H9 (cell line): ENCODE measurements at places on chromosomes 11 and 22.

GRCh38 chr22:23218867-23219251, 38.5 kb downstream of the BCR start:
- H3K4me1 ChIP-seq: peaks cover 19% of the 10 kb centered on the region; the same call in 1 of the 2 replicates
- H3K36me3 ChIP-seq: no peaks in the 10 kb centered on the region; the same call in 1 of the 2 replicates
- no peak overlapping the region for H3K27ac ChIP-seq
- no peaks in the 10 kb centered on the region for H3K27me3 ChIP-seq
- no peak overlapping the region; the same call in 1 of the 2 replicates for H3K4me3 ChIP-seq

GRCh38 chr11:73465871-73466270, 89.7 kb downstream of the RELT start:
- no peak for DNase-seq
- H3K4me3 ChIP-seq: no peak overlapping the region
- H3K27me3 ChIP-seq: no peaks in the 10 kb centered on the region
- no peaks in the 10 kb centered on the region for H3K4me1 ChIP-seq
- H3K27ac ChIP-seq: no peak overlapping the region

DNA sequence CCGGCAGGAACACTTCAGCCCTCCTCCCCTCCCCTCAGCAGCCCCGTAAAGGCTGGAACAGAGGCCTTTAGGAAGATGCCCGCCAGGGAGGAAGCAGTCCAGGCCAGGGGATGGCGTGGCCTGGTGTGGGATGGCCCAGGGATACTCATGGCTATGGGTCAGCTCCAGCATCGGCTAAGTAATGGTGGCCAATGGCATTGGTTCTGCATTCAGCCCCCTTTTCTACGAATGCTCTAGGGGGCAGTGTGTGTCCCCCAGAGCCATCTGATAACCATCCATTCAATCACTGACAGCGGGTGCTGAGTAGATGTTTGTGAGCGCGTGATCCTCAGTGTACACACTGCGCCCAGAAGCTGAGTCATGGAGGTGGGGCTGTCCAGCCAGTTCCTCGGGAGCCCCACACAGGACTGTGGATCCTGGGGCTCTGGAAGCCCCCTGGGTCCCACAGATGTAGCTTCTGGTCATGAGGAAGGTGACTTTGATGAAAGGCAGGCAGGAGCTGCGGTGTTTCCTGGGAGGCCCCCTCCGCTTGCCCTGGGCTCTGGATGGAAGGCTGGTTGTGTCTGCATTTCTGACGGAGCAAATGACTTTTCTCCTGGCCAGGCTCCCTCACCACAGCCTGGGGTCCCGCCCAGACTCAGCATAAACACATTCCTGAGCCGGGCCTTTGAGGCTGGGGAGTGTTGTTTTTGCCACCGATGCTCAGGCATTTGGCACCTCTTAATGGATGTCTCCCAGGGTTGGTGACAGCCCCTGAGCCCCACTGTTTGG, 46.5 kb downstream of the FBLN1 start:
- H3K36me3 ChIP-seq: peaks cover 42% of the 10 kb centered on the region
- DNase-seq: no peak
- no peak overlapping the region for H3K27ac ChIP-seq
- H3K4me3 ChIP-seq: no peak overlapping the region
- no peaks in the 10 kb centered on the region for H3K27me3 ChIP-seq
- H3K4me1 ChIP-seq: no peaks in the 10 kb centered on the region

DNA sequence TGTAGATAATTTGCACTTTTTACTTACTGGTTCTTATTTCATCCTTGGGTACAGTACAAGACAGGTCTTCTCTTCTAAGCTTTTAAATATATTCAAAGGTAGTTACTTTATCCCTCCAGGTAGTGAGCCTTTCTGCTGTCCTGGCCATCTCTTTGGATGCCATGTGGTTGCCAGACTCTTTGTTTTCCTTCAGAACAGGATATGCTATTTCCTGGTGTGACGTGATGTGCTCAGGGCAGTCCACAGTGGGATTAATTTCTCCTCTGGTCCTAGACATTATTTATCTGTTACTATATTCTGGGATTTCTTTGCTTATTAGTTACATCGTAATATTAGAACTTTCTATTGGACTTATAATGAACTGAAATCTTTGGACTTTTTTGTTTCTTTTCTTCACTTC, 63.7 kb downstream of the PPP6R3 start:
- H3K4me3 ChIP-seq: no peak overlapping the region
- no peaks in the 10 kb centered on the region for H3K27me3 ChIP-seq
- H3K4me1 ChIP-seq: 0 out of 2 replicates have a peak, but pooled peaks cover 9% of the 10 kb centered on the region
- peaks cover 89% of the 10 kb centered on the region for H3K36me3 ChIP-seq
- no peak for DNase-seq
- no peak overlapping the region for H3K27ac ChIP-seq

GRCh38 chr11:22304337-22304961, 33.7 kb upstream of the SLC17A6 start:
- no peaks in the 10 kb centered on the region for H3K36me3 ChIP-seq
- H3K27me3 ChIP-seq: no peaks in the 10 kb centered on the region
- no peak for DNase-seq
- no peaks in the 10 kb centered on the region for H3K4me1 ChIP-seq
- no peak overlapping the region for H3K27ac ChIP-seq

DNA sequence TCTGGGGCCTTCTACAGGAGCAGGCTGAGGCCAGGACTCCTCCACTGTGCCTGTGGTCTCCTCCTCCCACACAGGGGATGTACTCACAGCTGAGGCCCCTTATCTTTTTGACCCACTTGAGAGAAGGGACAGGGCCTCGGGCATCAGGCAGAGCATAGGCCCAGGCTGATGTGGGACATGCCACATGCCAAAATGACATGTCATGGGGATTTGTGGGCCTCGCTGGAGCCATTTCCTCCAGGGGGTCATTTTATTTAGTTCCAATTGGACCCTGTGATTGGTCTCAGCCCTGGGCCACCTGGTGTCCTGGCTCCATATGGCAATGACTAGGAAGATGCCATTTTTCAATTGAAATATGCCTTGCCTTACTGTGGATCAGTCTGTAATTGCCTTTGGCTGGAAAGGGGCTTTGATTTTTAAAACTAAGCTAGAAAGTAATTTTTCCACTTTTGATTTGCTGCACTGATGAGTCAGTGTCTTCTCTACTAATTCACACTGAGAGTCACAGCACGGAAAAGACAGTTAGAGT, 171.1 kb upstream of the NAV2 start:
- H3K4me1 ChIP-seq: no peaks in the 10 kb centered on the region
- no peak overlapping the region for H3K4me3 ChIP-seq
- no peak overlapping the region for H3K27ac ChIP-seq
- H3K27me3 ChIP-seq: no peaks in the 10 kb centered on the region
- DNase-seq: no peak
- no peaks in the 10 kb centered on the region for H3K36me3 ChIP-seq

- H3K4me3 ChIP-seq: peak overlapping the region; percentile 75
- H3K4me1 ChIP-seq: no peaks in the 10 kb centered on the region; the same call in 1 of the 2 replicates
- no peaks in the 10 kb centered on the region for H3K27me3 ChIP-seq
- H3K36me3 ChIP-seq: no peaks in the 10 kb centered on the region; the same call in 1 of the 2 replicates
- DNase-seq: no peak
Measured at GRCh38 chr11:63670096-63670432, 1.1 kb downstream of the ATL3 start.

DNA sequence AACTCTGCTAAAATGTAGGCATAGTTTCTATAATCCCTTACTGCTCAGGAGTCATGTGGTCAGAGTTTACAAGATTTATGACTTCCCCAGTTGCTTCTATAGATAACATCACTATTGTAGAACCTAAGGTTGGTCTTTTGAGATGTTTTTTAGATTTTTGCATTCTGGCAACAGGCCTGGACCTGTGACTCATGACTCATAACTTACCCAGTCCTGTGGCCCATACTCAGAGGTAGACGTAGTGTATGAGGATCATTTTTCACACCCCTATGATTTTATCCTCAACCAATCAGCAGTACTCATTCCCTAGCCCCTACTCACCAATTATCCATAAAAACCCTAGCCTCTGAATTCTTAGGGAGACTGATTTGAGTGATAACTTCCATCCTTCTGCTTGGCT, 384.4 kb upstream of the DDI1 start:
- no peaks in the 10 kb centered on the region for H3K4me1 ChIP-seq
- H3K4me3 ChIP-seq: no peak overlapping the region
- peaks cover 25% of the 10 kb centered on the region for H3K36me3 ChIP-seq
- no peaks in the 10 kb centered on the region for H3K27me3 ChIP-seq
- no peak overlapping the region for H3K27ac ChIP-seq
- no peak for DNase-seq

DNA sequence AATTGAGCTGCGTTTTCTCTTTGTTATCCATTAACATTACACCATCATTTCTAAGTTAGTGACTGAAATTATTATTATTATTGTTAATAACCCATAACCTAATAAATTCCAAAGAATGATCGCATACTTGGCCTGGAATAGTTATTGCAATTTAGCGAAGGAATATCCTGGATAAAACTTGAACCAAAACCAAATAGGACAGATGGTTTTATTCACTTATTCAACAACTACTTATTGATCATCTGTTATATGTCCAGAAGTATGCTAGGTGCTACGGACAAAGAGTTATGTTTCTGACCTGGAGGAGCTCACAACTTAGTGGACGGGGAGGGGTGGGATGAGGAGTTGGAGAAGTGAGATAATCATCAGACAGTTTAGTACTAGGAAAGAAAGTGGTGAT, 44.8 kb upstream of the ARHGAP20 start:
- H3K27me3 ChIP-seq: no peaks in the 10 kb centered on the region
- DNase-seq: no peak
- H3K4me3 ChIP-seq: no peak overlapping the region
- no peak overlapping the region for H3K27ac ChIP-seq

GRCh38 chr11:1747753-1748635, 2.4 kb downstream of the IFITM10 start:
- no peak for DNase-seq
- no peak overlapping the region for H3K27ac ChIP-seq
- H3K4me1 ChIP-seq: no peaks in the 10 kb centered on the region; the same call in 1 of the 2 replicates
- H3K27me3 ChIP-seq: peaks cover 16% of the 10 kb centered on the region; the same call in 1 of the 2 replicates

- H3K4me3 ChIP-seq: no peak overlapping the region
- no peak overlapping the region for H3K27ac ChIP-seq
- H3K27me3 ChIP-seq: no peaks in the 10 kb centered on the region
- H3K36me3 ChIP-seq: peaks cover 11% of the 10 kb centered on the region
Measured at GRCh38 chr22:40862537-40862936, 624 bp upstream of the DNAJB7 start.

- peaks cover 13% of the 10 kb centered on the region for H3K36me3 ChIP-seq
- H3K27me3 ChIP-seq: no peaks in the 10 kb centered on the region
- no peaks in the 10 kb centered on the region for H3K4me1 ChIP-seq
- DNase-seq: no peak
Measured at GRCh38 chr11:66844496-66845142, 1.4 kb downstream of the RCE1 start.

GRCh38 chr11:69067200-69067599, 18.5 kb downstream of the TPCN2 start:
- DNase-seq: no peak
- no peaks in the 10 kb centered on the region for H3K4me1 ChIP-seq
- no peak overlapping the region for H3K4me3 ChIP-seq
- no peak overlapping the region for H3K27ac ChIP-seq
- peaks cover 6% of the 10 kb centered on the region for H3K36me3 ChIP-seq

GRCh38 chr22:24289741-24290163, 19.1 kb downstream of the SPECC1L start:
- DNase-seq: no peak
- no peak overlapping the region for H3K4me3 ChIP-seq
- no peaks in the 10 kb centered on the region; the same call in 1 of the 2 replicates for H3K4me1 ChIP-seq
- H3K27me3 ChIP-seq: no peaks in the 10 kb centered on the region
- H3K27ac ChIP-seq: no peak overlapping the region

DNA sequence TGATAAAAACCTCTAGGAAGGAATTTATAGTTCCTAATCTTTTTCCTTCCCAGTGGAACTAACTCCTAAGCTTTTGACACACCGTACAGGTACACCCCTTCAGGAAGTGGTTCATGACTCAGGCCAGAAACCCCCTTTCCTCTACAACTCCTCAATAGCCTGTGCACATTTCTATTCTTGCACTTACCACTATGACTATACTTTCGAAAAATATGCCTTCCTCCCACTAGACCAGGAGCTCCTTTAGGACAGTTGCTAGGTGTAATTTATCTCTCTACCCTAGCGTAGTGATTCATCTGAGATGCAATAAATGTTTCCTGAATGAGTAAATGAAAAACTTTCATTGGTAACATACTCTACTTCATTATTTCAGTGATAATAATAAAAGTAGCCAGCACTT, 14.5 kb downstream of the MAP6 start:
- H3K36me3 ChIP-seq: no peaks in the 10 kb centered on the region
- H3K4me1 ChIP-seq: no peaks in the 10 kb centered on the region
- no peak overlapping the region for H3K27ac ChIP-seq
- H3K4me3 ChIP-seq: no peak overlapping the region

DNA sequence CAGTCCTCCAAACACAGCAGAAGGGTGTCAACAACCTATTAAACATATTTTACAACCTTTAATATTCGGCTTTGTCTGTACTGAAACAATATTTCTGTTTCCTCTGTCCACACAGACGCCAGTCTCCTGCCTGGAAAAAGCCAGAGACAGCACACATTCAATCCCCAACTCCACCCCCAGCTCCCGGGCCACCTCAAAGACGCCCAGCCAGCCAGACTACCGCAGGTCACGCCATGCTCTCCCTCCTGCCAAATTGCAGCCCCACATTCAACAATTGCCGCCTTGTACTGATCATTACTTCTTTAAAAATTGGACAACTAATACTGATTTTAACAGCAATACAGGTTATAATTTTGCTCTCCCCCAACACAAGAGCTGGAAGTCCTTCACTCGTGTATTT, 1.2 kb downstream of the SERGEF start:
- no peak for DNase-seq
- H3K27me3 ChIP-seq: peaks cover 5% of the 10 kb centered on the region; the same call in 1 of the 2 replicates
- no peaks in the 10 kb centered on the region; the same call in 1 of the 3 replicates for H3K36me3 ChIP-seq
- no peaks in the 10 kb centered on the region; the same call in 1 of the 2 replicates for H3K4me1 ChIP-seq

DNA sequence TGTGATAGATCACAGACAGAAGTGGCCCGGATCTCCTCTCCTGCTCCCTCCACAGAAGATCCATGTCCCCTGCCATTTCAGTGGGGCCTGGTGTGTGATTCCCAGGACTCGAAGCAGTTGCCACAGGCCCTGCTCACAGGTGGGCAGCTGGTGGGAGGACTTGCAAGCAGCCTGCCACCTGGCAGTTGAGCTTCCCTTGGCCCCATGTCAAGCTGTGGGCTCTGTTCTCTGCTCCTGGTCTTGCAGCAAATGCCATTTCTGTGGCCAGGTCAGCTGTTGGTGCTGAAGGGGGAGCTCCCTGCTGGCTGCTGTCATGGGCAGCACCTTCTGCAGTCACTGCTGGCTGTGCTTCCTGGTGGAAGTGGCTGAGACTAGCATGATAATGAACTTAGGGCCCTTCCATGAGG, 59.1 kb upstream of the SLC22A12 start:
- no peaks in the 10 kb centered on the region; the same call in 1 of the 2 replicates for H3K27me3 ChIP-seq
- H3K4me1 ChIP-seq: no peaks in the 10 kb centered on the region
- no peak overlapping the region for H3K4me3 ChIP-seq
- no peak overlapping the region for H3K27ac ChIP-seq
- no peak for DNase-seq
- H3K36me3 ChIP-seq: no peaks in the 10 kb centered on the region

GRCh38 chr11:104968355-104968855, at the start of gene CASP4:
Gene CASP4 (minus strand): TSS chr11:104968574. CDS start chr11:104968525, 49 bp downstream.
- peaks cover 12% of the 10 kb centered on the region for H3K36me3 ChIP-seq
- H3K27me3 ChIP-seq: no peaks in the 10 kb centered on the region
- DNase-seq: no peak
- no peaks in the 10 kb centered on the region for H3K4me1 ChIP-seq
